Activated CD4-positive, alpha-beta memory T cell treated with anti-CD3 and anti-CD28 coated beads for 36 hours (primary cell): ENCODE measurements at places on chromosomes 4 and X. TPM values are rescaled to one million over a fixed set of nuclear protein-coding genes. Genes with fewer than 3 reads are reported as not detected.

DNA sequence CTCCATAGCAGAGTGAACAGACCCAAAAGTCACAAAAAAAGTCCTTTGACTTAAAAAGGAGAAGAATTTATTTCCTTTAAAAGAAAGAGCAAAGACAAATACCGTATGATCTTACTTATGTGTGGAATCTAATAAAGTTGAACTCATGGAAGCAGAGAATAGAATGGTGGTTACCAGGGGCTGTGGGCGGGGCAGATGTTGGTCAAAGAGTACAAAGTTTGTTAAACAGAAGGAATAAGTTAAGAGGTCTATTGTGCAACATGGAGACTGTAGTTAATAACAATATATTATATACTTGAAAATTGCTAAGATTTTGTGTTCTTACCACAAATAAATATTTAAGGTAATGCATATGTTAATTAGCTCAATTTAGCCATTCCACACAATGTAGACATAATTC is 173.3 kb upstream of the S100G start:
- H3K27me3 ChIP-seq: no peaks in the 10 kb centered on the region
- no peak overlapping the region for H3K4me3 ChIP-seq
- DNase-seq: no peak
- no peaks in the 10 kb centered on the region for H3K36me3 ChIP-seq
- H3K4me1 ChIP-seq: peaks cover 21% of the 10 kb centered on the region
- no peak overlapping the region for H3K27ac ChIP-seq

- H3K27ac ChIP-seq: peak overlapping the region; percentile 67
- no peak overlapping the region for H3K4me3 ChIP-seq
- H3K4me1 ChIP-seq: peaks cover 16% of the 10 kb centered on the region
- peaks cover 16% of the 10 kb centered on the region for H3K36me3 ChIP-seq
Observed at GRCh38 chrX:16838202-16839066, 31.7 kb downstream of the RBBP7 start.

GRCh38 chrX:1422135-1422465 is 30.2 kb upstream of the SLC25A6 start:
- H3K27me3 ChIP-seq: no peaks in the 10 kb centered on the region
- DNase-seq: no peak
- H3K27ac ChIP-seq: no peak overlapping the region
- no peak overlapping the region for H3K4me3 ChIP-seq
- H3K36me3 ChIP-seq: peaks cover 74% of the 10 kb centered on the region

- H3K27ac ChIP-seq: no peak overlapping the region
- H3K36me3 ChIP-seq: no peaks in the 10 kb centered on the region
- peaks cover 4% of the 10 kb centered on the region for H3K4me1 ChIP-seq
- H3K27me3 ChIP-seq: no peaks in the 10 kb centered on the region
Observed at GRCh38 chr4:80578001-80578400, 242.5 kb downstream of the CFAP299 start.

The ADH1A gene
- total RNA-seq: not detected

The DMP1 gene
- total RNA-seq: not detected

DNA sequence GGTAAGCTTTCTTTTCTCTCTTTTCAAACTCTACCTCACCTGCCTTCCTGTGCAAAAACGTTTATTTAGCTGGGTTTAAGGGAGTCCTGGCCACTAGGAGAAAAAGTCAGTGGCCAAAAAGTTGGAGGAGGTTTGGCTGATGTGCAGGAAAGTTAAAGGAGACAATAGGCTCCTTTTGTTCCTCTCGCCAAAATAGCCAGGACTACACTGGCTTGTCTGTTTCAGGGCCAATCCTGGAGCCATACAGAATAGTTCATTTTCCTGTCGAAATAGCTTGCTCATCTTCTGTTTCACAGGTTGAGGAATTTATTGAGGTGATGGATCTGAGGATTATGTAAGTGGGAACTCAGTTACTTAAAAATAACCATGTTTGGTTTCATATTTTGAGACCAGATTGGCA is 423 bp downstream of the HEPH start:
- H3K4me1 ChIP-seq: no peaks in the 10 kb centered on the region
- H3K36me3 ChIP-seq: no peaks in the 10 kb centered on the region
- no peaks in the 10 kb centered on the region for H3K27me3 ChIP-seq
- H3K27ac ChIP-seq: no peak overlapping the region
- no peak for DNase-seq

GRCh38 chrX:1105671-1106419 is 106.6 kb downstream of the CRLF2 start:
- H3K27ac ChIP-seq: no peak overlapping the region
- DNase-seq: no peak
- no peak overlapping the region for H3K4me3 ChIP-seq
- no peaks in the 10 kb centered on the region for H3K4me1 ChIP-seq
- H3K36me3 ChIP-seq: no peaks in the 10 kb centered on the region
- H3K27me3 ChIP-seq: peaks cover 8% of the 10 kb centered on the region

GRCh38 chr4:184958127-184958922 is 60.0 kb upstream of the HELT start:
- no peak overlapping the region for H3K27ac ChIP-seq
- H3K36me3 ChIP-seq: no peaks in the 10 kb centered on the region
- H3K4me1 ChIP-seq: no peaks in the 10 kb centered on the region
- DNase-seq: no peak
- no peak overlapping the region for H3K4me3 ChIP-seq

The CT45A3 gene
- total RNA-seq: not detected

GRCh38 chr4:89157488-89158024 is 46.2 kb downstream of the TIGD2 start:
- no peak overlapping the region for H3K4me3 ChIP-seq
- no peaks in the 10 kb centered on the region for H3K4me1 ChIP-seq
- no peaks in the 10 kb centered on the region for H3K36me3 ChIP-seq
- peaks cover 1% of the 10 kb centered on the region for H3K27me3 ChIP-seq

DNA sequence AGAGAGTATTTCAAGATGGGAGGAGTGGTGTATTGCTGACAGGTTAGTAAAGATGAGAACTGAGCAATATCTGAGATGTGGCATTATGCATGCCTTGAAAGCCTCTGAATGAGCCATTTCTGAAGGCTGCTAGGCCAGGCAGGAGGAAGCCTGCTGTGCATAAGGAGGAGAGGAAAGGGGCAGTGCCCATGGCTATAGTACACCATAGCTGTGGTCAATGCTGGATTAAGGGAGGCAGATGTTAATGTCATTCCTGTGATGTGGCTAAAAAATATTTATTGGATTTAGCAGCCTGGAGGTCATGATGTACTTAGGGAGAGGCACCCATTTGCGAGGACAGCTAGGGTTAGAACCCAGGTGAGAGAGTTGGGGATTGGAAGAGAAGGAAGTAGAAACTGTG is 130.0 kb upstream of the LNX1 start:
- H3K4me1 ChIP-seq: no peaks in the 10 kb centered on the region
- no peak overlapping the region for H3K27ac ChIP-seq
- no peak for DNase-seq
- H3K4me3 ChIP-seq: no peak overlapping the region

GRCh38 chrX:118212817-118213183 is 96.2 kb upstream of the KLHL13 start:
- no peaks in the 10 kb centered on the region for H3K27me3 ChIP-seq
- no peak overlapping the region for H3K27ac ChIP-seq
- H3K4me1 ChIP-seq: no peaks in the 10 kb centered on the region

The ZDHHC9 gene
- 11.0 TPM for total RNA-seq

DNA sequence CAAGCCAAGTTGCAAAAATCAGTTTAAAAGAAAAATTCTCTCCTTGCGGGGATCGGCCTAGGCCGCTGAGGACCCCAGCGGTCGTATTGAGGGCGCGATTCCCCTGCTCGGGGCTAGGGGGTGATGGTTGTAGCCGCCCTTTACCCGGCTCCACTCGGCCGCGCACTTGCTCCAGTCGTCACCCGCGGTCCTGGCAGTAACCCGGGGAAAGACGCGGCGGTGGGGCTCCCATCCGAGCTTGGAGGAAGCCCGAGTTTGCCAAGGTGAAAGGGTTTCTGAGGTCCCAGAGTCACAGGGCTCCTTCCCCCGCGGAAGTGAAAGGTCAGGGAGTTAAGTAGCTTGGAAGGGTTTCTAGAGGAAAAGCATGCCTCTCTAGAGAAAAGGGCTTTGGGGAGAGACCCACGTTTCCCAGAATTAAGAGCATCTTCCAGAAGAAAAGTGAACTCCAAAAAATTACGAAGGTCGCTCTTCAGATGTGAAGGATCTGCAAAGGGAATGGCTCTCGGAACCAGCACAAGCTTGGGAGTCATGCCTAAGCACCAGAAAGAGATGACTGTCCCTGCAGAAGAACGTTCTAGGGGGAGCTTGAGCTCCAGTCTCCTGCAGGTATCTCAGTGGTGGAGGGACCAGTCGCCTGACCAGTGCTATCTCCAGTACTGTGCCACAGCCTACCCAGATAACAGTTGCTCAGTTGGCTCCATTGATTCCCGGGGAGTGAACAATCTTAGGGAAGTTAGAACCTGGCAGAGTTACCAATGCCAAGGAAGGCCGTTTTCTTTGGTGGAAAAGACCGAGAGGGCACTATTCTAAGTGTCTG is 875 bp downstream of the LAP3 start:
- peak; percentile 51 for DNase-seq
- H3K27ac ChIP-seq: peak overlapping the region; percentile 91
- H3K27me3 ChIP-seq: no peaks in the 10 kb centered on the region
- peaks cover 20% of the 10 kb centered on the region for H3K4me1 ChIP-seq
- H3K36me3 ChIP-seq: peaks cover 38% of the 10 kb centered on the region
- H3K4me3 ChIP-seq: peak overlapping the region; percentile 93
